Cortex of kidney (tissue), 1 donor: ENCODE measurements at places on chromosomes 2 and 18.

DNA sequence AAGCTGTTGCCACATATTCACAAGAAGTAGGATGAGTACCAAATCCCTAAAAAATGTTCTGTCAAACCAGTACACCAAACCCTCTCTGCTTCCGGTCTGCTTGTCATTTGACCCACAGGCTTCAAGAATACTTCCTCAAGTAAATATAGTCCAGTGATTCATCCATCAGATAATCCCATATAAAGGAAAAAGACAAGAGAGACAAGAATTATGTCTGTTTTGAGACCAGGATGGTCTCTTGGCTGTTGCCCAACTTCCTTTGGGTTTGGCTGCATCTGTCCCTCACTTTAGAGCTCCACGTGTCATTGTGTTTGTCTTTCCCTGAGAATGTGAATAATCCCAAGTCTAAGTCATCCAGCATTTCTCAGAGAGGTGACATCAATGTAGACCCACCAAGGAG lies 91.5 kb upstream of the NRP2 start:
- DNase-seq = no peak

- DNase-seq = no peak
Observed at GRCh38 chr2:225013425-225014365, 28.6 kb downstream of the DOCK10 start.

GRCh38 chr2:235893129-235893698 lies 275.0 kb downstream of the GBX2 start:
- no peak for DNase-seq

- DNase-seq = no peak
Observed at GRCh38 chr2:156306821-156307220, 25.7 kb downstream of the NR4A2 start.

GRCh38 chr2:29463181-29463900 lies 348.1 kb downstream of the CLIP4 start:
- no peak for DNase-seq

GRCh38 chr2:141041281-141041680 lies 1089.5 kb downstream of the LRP1B start:
- DNase-seq = no peak

- no peak for DNase-seq
Observed at GRCh38 chr2:74975016-74975415, 16.6 kb downstream of the POLE4 start.

DNA sequence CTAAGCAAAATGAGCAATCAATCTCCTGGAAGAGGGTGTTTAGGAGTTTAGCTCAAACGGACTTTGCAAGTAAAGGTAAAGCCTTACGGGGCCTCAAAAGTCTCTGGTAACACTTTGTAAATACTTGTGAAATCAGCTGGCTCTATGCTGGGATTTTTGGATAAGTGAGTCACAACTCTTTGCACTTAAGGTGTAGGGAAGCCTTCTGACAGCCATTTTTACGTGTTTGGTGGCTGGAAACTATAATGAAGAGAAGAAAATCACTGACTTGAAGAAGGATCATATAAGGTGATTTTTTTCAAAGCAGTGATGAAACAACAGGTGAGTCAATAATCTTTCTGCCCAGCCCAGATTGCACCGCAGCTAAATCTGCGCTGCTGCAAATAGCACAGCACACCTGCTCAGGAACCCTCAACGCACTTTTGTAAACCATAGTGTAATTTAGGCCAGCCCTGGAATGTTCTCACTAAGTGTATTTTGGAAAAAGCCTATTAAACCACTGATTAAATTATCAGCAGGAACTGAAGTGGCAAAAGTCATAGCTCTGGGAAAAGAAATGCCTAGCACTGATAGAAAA lies 218.8 kb downstream of the AGPS start:
- no peak for DNase-seq
